ENCODE measurements at places on chromosomes 5 and 9.

DNA sequence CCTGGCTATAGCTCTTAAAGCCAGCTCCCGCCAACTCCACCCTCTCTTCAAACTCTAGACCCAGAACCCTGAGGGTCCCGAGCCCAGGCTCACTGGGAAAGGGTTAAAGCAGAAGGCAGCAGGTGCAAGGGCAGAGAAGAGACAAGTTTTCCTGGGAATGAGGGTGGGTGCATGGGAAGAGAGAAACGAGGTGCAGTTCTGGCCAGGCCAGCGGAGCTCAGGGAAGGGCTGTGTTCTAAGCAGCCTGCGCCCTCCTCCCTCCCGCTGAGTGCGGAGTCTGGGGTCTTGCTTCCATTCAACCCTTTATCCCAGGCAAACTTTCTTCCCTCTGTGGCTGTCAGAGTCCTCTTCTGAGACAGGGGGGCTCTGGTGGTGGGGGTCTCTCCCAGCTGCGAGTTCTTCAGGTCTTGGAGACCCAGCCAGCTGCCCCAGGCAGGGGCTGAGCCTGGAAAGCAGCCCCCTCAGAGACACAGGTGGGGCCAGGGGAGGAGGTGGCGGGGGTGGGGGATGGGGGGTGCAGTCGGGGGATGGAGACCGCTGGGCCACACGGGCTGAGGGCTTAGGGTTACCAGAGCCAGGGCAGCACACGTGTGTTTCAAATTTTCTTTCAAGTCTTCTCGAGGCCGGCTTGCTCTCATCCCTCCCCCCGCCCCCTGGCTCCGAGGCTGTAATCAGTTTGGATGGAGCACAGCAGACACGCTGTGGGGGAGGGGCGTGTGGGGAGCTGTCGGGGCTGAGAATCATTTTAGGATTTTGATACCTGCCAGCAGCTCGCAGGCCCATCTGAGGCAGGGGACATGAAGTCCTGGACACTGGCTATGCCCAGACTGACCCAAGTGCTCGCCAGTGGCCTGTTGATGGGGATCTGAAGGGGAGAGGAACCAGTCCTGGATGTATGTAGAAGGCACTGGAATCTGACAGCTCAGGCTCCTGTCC is 169.6 kb upstream of the SMIM23 start:
- DNase-seq, result peak; percentile 19

- DNase-seq, result no peak
Observed at GRCh38 chr5:6856653-6857052, 143.4 kb downstream of the TENT4A start.

- no peak for DNase-seq
Observed at GRCh38 chr5:39055768-39056398, 18.3 kb downstream of the RICTOR start.

GRCh38 chr9:5953743-5954707 is 61.4 kb downstream of the RANBP6 start:
- no peak for DNase-seq

GRCh38 chr5:122774519-122774860 is 390 bp upstream of the SNX2 start:
- no peak for DNase-seq

GRCh38 chr9:37405350-37405749 is 17.1 kb upstream of the GRHPR start:
- DNase-seq, result no peak

DNA sequence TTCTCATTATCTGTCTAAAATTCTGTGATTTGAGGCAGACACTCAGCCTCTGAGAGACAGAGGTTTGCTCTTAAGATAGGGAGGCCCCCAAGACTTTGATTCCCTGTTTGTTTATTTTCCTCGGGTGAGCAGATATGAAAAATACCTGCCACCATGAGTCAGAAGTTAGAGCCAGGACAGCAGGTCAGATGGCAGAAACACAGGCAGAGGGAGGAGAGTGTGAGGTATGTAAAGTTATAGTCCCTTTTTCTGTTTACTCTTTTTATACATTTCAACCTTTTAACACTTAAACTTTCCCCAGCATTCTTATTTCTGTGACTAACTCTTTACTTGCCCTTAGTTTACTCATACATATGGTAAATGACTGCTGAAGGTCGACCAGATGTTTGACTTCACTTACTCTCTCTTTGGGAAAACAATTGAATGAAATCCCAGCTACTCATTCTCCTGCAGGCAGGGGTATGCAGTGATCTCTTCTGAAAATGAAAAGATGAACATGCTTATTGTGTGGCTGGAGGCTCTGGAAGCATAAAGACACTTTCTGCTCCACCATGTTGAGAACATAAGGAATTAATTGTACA is 383.8 kb downstream of the NTRK2 start:
- DNase-seq, result no peak

- no peak for DNase-seq
Observed at GRCh38 chr5:39137819-39138451, 63.7 kb upstream of the RICTOR start.

DNA sequence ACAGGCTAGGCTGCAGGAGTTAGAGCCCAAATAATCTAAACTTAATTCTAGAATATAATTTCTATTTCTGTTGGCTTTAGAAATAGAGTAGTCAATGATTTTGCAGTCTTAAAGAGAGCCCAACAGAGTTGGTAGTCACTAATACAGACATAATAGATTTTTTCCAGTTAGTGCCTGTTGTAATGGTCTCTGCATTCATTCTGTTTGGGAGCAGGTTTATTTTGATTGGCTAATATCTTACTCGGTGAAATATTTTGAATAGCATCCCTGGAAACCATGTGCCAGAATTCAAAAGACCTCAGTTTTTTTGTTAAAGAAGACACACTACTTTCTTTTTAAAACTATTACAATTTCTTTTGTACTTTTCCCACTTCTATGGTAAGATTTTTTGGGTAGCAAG is 107.2 kb downstream of the RASGRF2 start:
- no peak for DNase-seq

GRCh38 chr5:118211606-118212005 is 776.7 kb downstream of the DTWD2 start:
- DNase-seq, result no peak

DNA sequence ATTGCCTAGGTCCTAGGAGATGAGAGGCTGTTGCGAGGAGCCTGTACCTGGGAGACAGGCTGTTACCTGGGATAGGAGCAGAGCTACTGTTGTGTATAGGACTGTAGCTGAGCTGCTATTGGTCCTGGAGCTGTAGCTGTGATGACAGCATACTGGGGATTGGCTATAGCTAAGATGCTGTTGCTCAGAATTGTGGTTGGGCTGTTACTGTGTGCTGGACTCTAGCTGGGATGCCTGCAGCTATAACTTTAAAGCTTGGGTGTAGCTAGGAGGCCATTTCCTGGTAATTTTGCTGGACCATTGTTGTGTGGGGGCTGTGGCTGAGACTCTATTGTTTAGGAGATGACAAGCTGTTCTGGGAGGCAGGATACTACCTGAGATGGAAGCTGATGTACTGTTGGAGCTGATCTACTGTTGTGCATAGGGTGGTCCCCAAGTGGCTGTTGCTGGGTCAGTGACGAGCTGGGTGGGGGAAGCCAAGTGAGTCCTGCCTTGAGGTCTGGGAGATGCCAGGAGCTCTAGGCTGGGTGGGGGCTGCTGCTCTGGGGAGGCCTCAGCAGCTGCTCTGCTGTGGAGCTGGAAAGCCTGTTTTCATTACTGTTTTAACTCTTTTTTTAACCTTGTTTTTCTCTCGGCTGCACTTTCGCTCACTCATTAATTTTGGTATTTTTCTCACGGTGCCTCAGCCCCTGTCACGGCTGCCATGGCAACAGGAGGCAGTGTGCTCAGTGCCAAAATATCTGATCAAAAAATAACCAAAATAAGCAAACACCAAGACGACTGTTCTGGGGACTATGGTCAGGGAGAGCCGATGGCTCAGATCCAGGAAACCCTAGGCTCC is 3.0 kb upstream of the PCDH1 start:
- DNase-seq, result no peak

- no peak for DNase-seq
Observed at GRCh38 chr5:55338092-55338613, 30.4 kb downstream of the MTREX start.

GRCh38 chr5:6714226-6715041 is 1.2 kb downstream of the TENT4A start:
- DNase-seq, result no peak

GRCh38 chr5:69138766-69139165 is 28.2 kb upstream of the CCNB1 start:
- DNase-seq, result no peak

DNA sequence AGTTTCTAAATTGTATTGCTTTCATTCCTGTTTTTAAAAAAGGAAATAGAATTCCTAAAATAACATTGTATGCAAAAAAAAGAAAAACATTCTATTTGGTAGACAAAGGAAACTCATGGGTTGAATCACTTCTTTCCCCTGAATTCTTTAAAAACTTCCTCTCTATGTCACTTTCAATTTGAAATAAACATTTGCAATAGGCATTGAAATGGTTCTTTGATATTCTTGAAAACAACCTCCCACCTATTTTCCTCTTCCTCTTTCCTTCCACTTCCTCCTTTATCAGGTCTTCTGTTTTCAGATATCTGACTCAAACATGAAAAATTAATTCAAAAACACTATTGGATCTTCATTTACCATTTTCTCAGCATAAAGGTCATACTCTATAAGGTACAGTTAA is 442.0 kb upstream of the MEF2C start:
- DNase-seq, result no peak

GRCh38 chr9:75797085-75797580 is 93.3 kb upstream of the PCSK5 start:
- DNase-seq, result no peak

GRCh38 chr5:116009806-116010205 is 22.5 kb upstream of the ARL14EPL start:
- DNase-seq, result no peak

DNA sequence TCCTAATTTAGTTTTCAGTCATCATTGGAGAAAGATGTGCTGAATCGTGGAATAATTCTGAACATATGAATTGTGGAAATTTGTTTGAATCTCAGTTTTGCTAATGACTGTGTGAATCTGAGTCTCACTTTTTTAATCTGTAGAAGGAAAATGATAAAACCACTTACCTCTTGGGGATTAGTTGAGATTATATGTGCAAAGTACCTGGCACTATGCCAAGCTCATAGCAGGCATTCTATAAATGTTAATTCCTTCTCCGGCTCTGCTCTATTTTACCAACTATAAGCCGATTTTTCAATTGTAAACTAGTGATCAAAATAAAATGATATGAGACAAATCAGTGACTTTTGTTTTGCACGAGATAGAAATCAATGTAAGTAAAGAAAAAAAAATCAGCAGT is 290.8 kb downstream of the TRPM3 start:
- peak; percentile 28 for DNase-seq

DNA sequence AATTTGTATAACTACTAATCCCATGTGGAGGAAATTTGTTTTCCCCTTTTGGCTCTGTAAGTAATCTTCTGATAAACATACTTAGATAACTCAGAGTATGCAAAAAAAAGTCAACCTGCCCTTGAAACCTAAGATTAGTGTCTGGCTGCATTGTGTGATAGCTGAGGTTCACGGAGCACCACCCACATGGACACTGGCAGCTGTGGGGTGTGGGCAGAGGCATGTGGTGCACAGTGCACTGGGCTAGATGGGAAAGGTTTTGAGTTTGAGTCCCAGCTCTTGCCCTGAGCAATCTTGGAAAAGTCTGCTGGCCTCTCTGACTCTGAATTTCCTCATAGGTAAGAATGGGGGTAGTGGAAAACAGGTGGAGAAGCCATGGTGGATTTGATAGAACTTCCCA is 75.1 kb downstream of the PLCXD3 start:
- DNase-seq, result no peak

- peak; percentile 87 for DNase-seq
Observed at GRCh38 chr9:101443364-101443771, 7.8 kb upstream of the ALDOB start.

GRCh38 chr9:127833555-127833954 is 20.9 kb downstream of the ENG start:
- no peak for DNase-seq

- no peak for DNase-seq
Observed at GRCh38 chr5:121285801-121286521, 565.7 kb upstream of the FTMT start.

DNA sequence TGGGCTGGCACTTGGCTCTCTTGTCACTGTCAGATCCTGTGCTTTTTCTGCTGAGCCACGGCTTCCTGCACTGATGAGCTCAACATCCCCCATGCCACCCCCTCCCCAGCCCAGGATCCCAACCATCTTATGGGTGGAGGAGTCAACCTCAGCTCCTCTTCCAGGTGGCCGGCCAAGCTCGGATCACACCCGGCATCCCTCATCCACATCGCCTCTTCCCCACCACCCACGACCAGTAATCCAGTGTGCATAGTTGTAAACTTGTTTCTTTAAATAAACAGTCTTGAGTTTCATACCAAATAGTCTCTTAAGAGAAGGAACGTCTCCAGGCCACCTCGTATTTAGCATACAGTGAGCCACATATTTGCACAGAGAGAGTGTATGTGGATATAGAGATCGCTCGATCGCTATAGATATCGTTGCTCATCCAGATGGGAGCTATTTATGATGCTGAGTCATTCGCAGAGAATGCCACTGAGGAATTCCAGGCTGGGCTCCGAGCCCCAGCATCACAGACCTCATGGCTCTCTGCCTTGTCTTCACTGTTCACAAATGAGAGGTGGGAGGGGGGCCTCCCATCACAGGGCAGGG is 61.8 kb upstream of the CPLX2 start:
- DNase-seq, result no peak

DNA sequence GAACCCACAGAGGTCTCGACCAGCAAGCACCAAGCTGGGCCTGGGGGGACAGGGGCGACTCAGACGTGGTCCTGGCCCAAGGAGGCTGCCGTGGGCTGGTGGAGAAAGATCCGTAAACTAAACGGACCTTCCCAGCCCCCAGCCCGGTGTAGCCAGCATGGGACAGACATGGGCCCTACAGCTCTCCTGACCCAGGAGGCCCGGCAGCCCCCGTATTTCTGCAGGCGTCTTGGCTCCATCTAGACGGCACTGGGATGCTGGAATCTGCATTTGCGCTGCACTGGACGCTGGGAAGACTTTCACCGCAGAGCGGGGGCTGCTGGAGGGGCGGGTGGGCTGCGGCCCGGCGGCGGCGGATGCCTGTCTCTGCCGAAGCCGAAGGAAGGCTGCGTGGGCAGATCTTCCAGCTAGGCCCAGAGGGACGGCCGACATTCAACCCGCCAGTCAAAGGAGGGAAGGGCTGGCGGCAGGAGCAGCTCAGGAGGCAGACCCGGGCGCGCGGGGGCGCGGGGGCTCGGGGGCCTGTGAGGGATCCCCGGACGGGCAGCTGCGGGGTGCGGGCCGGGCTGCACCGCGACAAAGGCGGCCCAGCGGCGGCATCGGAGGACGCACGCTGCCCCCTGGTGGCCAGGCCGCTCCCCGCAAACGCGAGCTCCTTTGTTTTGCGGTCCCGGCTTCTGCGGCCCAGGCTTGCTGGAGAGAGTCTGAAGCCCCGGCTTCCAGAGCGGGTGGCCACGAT is 266.2 kb downstream of the NSG2 start:
- peak; percentile 75 for DNase-seq

- DNase-seq, result no peak
Observed at GRCh38 chr5:38426490-38426889, 130.0 kb downstream of the LIFR start.

- DNase-seq, result no peak
Observed at GRCh38 chr5:3954199-3954598, 358.6 kb downstream of the IRX1 start.

- DNase-seq, result no peak
Observed at GRCh38 chr5:177117441-177118045, 16.0 kb upstream of the NSD1 start.
